ENCODE measurements at places on chromosomes 1 and 21.

DNA sequence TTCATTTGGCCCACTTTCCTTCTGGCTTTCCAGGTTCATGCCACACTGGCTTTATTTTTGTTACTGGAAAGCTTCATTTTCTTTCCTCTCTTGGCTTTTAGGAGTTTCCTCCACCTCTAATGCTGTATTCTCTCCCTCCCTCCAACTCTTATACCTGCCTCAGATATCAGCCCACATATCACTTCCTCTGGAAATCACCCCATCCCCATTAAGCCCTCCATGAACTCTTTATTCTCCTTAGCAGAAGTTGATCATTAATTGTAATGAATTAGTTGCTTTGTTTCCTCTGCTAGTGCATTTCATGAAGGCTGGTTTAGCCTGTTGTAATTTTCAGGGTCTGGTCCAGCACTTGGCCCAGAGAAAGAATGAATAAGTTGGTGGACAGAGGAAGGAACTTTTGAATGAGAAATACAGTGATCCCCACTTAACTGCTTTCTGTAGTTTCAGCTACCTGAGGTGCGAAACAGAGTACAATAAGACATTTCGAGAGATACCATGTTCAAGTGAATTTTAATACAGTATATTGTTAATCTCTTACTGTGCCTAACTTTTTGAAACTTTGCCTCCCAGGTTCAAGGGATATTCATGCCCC is 1.7 kb downstream of the SOAT1 start:
- no peak for DNase-seq

DNA sequence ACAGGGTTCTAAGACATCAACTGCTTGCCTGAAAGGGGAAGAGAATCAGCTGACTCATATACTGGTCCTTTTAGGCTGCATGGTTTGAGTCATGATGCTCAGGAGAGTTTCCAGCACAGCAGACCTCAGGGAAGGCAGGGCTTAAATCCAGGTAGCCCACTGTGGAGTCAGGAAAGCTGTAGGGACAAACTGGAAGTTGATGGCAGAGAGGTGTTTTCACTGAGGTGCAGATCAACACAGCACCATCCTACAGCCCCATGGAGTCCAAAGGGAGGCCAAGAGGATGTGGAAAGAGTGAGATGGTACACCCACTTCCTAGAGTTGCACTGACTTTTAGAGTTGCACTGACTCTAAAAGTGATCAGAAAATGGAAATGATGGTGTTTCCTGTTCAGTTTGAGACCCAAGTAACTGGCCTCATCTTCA is 252.4 kb upstream of the DUSP10 start:
- DNase-seq = no peak

- peak; percentile 6 for DNase-seq
These were observed 48.5 kb upstream of the ZNF644 start for GRCh38 chr1:91070298-91070697.

GRCh38 chr1:62012836-62013235 is 181.8 kb upstream of the L1TD1 start:
- DNase-seq = no peak

DNA sequence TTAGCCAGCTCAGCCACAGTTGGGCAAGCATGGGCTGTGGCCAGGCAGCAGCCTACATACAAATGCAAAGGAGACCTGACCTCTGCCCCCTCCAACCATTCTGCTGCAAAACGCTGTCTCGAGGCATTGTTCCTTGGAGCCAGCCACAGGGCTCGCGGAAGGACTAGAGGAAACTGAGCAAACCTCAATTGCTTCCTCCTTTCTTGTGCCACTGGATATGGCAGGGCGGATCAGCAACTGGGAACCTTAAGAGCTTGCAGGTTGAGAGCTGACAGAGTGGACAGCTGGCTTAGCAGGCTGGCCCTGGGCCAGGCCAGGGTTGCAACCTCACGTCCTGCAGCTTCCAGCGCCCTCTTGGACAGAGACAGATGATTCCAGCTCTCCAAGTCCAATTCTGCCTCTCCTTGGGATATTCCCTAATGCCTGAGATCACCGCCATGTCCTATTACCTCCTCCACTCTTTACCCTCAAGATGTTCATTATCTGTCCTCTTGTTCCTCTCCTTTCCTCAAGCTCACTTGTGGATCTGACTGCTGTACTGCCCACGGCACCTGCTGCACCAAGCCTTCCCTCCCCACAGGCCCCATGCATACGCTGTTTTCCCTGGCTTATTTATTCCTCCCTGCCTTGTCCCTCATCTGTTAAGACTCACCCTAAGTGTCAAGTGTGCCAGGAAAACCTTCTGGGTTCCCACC is 67.5 kb downstream of the SDC3 start:
- no peak for DNase-seq

DNA sequence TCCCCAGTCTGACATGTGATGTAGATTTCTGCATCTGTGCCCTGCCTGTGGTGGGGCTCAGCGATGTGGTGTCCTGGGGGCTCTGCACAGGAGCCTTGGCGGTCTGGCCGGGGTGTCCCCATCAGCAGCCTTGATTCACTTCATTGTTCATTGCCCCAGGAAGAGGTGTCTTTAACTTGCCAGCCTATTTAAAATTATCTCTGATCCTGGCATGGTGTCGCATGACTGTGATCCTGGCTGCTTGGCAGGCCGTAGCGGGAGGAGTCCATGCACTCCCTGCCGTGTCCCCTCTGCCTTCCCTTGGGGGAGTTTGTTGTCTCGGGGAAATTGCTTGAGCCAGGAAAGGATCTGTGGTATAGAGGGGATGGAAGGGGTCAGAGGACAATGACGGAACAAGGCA is 59.9 kb downstream of the TRIM11 start:
- DNase-seq = no peak

DNA sequence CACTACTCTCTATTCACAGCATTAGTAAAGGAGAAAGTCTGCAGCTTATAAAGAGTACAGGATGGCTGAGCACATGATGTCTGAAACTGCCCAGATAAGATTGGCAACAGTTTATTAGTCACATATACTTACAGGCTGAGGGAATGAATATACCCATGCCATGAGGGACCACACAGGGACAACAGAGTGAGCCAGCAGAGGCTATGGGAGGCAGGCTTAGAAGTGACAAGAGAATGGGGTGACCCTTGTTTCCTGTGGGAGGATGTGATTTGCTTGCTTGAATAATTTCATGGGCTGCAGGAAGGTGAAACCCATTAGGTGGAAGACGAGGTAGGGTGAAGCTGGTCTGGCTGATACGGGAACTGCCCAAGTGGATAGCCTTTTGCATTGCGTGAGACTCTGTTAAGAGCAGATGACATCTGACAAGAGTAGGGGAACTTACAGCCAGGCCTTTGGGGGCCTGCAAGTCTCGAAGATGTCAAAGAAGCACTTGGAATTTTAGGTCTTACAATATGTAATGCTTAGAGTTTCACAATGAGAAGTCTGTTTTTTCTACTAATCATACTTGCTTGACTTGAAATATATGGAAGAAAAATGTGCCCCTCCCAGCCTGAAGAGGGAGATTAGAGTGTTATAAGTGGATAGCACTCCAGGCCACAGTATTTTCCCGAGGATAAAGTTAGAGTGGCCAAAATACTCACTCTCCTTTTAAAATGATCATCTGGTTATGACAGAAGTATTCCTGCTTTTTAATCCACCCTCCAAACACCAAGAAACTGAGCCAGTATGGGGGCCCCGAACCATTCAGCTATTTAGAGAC is 34.6 kb upstream of the TNFSF4 start:
- DNase-seq = no peak

Data from NCI-H1105 (cell line).